ENCODE measurements at places on chromosomes 4 and X.

- peak; percentile 56 for DNase-seq
Observed at GRCh38 chr4:85489273-85489981, 14.5 kb downstream of the ARHGAP24 start.

GRCh38 chr4:158786955-158787354 is 18.1 kb downstream of the FNIP2 start:
- DNase-seq: no peak

DNA sequence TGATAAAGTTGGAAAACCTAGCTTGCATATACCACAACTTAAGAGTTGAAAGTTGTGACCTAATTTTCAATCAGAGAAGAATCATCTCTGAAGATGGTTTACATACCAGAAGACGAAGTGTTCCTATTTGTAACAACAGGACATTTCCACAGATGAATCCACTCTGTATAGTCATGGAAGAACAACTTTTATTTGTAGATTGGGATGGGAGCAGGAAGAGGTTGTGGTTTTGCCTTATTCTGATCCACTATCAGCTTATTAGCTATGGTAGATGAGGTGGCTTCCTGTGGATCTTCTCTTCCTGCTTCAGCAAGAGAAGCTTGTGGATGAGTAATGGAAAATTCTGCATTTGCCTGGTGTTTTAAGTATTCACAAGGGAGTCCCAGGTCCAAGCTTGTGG is 18.6 kb upstream of the SUPT20HL1 start:
- peak; percentile 79 for DNase-seq

DNA sequence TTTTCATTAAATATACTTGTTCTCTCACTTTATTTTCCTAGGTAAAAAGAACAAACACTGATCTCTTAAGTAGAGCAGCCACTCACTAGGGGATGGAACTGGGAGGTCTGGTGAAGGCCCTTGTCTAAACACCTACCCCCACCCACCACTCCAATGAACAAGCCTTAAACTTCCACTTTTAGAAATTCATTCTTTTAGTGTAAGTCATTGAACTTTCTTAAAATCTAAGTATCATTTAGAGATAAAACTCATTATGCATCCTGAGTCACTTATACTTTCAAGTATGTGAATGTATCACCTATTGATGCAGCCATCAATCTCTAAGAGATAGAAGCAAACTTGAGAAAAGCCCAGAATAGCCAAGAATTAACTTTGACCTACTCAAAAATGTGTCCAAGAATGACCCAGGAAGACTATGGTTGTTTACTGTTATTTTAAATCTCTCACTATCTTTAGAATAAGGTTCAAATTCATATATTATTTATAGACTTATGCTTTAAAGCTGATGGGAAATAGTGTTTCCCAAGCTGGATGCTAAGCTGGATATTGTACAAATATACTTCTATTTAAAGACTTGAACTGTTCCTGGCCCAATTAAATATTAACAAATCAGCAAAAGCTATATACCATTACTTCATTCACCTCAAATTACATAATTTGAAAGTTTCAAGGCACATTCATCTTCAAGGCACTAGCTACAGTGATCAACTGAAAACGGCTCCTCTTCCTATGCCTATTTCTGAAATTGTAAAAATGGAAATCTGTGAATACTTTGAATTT is 49.5 kb downstream of the CAMK2D start:
- DNase-seq: peak; percentile 6

DNA sequence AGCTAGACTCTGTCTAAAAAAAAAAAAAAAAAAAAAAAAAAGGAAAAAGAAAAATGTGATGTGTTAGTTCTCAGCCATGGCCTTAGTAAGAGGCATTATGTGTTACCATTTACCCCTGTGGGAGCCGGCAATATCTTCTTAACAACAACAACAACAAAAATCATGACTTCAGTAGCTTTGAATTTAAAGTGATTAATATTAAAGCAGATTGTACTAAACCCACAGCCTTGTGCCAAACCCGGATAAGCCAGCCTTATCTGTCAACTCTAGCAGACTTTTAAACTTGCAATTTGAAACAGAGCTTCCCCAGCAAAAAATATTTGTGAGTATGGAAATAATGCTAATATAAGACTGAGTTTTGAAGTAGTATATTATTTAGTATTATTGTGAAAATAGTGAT is 462.1 kb upstream of the GNPDA2 start:
- no peak for DNase-seq

GRCh38 chr4:169071747-169072146 is 61.7 kb upstream of the CBR4 start:
- DNase-seq: peak; percentile 35

GRCh38 chr4:78806943-78807460 is 30.9 kb downstream of the BMP2K start:
- DNase-seq: no peak

GRCh38 chrX:55005256-55005655 is 5.1 kb downstream of the APEX2 start:
- DNase-seq: no peak

Measured in fibroblast of skin of abdomen (primary cell).